Liver (tissue), 10 donors: ENCODE measurements at places on chromosomes 2 and 18. TPM values are rescaled to one million over a fixed set of nuclear protein-coding genes. Genes with fewer than 3 reads are reported as not detected.

- DNase-seq: no peak
These were observed 62.6 kb downstream of the PTPN2 start for GRCh38 chr18:12821408-12821807.

GRCh38 chr2:30675758-30676157 lies 131.5 kb downstream of the CAPN13 start:
- DNase-seq: peak; percentile 5

GORASP2 gene
- total RNA-seq: 12.5 TPM

GRCh38 chr2:234845602-234846590 lies 105.9 kb upstream of the SH3BP4 start:
- no peak for DNase-seq

OSGEPL1 gene
- total RNA-seq: 5.4 TPM

- DNase-seq: no peak
These were observed 43.6 kb downstream of the ERBB4 start for GRCh38 chr2:212495046-212495445.

DNA sequence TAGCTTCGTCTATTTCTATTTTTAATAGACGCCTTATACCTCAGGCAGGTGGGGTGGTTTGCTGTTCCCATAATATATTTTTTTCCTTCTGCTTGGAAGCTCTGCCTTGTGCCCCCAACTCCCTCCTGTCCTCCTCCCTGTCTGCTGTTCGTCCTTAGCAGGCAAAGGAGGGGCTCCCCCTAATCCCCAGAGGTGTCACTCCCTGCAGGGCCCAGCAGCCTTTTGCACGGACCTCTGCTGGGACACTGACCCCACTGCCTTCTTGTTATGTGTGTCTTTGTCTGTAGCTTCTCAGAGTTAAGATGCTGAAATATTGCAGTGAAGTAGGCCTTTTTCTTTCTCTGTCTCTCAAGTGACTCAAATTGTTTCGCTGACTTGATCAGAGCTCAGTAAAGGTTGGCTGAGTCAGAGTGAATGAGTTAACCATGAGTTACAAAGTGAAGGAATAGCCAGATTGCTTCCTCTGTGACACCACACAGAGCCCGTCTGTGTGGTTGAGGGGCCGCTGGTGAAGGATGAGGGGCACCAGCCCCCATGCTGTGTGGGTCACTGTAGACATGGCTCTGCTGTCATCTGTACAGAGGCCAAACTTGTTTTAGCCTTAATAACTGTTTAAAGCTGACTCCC lies 47.7 kb downstream of the PRKCE start:
- DNase-seq: no peak

DNA sequence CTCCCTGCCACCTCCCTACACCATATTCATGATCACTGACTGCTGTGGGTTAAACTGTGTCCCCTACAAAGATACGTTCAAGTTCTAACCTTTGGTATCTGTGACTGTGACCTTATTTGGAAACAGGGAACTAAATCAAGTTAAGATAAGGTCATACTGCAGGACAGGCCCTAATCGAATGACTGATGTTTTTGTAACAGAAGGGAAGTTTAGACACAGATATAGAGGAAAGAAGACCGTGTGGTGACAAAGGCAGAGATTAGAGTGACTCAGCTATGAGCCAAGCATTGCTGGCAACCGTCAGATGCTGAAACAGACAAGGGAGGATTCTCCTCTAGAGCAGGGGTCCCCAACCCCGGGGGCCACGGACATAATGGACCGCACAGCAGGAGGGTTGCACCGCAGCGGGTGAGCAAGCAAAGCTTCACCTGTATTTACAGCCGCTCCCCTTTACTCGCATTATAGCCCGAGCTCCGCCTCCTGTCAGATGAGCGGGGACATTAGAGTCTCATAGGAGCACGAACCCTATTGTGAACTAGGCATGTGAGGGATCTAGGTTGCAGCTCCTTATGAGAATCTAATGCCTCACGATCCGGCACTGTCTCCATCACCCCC lies 28.9 kb upstream of the RNF152 start:
- DNase-seq: no peak

NEB gene
- total RNA-seq: 6.4 TPM

GRCh38 chr2:85355073-85355410 lies 473 bp downstream of the ELMOD3 start:
- DNase-seq: no peak

- DNase-seq: no peak
These were observed 39.1 kb upstream of the LGALSL start for GRCh38 chr2:64414736-64415435.

COL4A3 gene
- total RNA-seq: 0.05 TPM

- no peak for DNase-seq
These were observed 60.4 kb downstream of the KIAA1328 start for GRCh38 chr18:36889321-36889720.

DNA sequence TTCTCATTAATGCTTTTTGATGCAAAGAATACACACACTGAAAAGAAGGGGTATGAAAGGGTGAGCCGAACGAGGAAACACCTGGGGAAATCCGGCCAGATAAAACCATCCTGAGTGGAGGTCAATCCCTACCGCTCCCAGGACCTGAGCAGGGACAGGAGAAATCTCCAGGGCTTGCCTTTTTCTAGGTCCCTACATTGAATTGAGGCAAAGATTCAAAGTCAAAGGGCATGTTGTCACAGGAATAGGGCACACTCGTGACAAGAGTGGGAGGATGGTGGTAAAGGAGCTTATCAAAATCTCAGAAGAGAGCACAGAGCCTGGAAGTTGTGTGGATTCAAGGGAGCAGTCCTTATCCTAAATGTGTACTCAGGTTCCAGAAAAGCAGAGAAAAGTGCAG lies 61.2 kb upstream of the ACKR3 start:
- no peak for DNase-seq

GRCh38 chr2:65370387-65371073 lies 61.9 kb downstream of the SPRED2 start:
- DNase-seq: no peak

DNA sequence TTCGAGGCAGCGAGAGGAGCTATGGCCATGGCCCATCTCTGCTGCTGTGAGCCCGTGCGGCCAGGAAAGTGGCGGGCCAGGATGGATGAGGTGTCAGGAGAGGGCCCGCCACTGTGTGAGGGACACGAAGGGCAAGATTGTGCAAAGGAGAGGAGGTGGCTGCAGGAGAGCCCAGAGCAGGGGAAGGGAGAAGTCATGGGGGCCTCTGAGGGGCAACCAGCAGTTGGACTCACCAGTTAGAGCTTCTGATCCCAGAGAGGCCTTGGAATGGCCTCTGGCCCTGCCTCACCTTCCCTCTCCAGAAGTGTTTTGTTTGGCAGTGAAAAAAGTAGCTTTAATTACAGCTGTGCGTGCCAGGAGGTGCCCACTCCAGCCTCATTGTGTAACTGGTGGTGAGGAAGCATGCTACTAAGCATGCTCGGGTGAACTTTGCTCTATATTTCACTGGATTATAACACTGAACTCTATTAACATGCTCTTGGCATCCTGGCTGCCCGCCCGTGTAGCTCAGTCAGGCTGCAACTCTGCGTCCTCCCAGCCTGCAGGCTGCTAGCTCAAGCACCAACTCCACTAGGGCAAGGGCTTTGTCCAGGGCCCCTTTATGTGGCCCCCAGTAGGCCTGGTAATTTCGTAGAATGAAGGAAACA lies 34.2 kb downstream of the IMPA2 start:
- no peak for DNase-seq

TBR1 gene
- under 0.01 TPM for total RNA-seq

IL1R2 gene
- 3.7 TPM for total RNA-seq

DNA sequence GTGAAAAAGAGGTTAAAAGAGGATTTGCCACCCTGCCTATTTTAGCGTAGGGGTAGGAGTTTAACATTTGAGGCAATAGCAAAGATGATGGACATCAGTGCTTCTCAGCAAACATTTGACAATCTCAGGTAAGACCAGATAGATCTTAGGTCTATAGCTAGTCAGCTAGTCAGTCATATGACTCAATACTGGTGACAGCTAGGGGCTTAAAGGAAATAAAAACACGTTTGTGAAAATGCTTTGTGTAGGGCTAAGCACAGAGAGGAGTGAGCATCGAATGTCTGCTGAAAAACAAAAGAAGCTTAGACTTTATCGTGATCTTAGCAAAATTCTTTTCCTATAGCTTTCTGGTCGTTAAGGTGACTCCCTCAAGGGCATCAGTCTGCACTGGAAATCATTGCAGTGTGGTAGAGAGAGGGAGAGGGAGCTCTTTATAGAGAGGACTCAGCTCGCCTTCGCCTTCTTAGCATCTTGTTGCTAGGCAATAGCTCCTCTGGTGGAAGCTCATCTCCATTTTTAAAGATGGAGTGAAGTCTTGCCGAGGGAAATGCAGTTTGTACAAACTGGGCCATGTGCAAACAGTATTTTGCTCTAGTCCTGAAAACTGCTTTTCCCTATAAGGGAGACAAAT lies 62.8 kb upstream of the SLC38A11 start:
- DNase-seq: no peak

DNA sequence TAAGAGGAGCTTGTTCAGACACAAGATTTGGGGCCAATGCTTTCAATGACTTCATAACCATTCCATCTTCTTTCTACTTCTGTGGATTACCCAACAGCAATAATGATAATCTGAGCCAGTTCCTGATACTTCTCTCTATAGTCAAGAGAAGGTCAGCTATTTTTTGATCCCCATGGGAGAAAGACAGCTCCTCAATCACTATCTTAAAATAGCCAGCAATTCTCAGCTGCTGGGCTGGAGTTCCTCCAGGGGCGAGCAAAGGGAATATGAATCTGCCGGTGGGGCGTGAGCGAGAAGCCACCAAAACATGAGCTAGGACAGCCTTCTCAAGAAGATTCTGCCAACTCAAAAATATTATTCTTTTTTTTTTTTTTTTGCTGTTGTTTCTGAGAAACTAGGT lies at the start of gene TMEM182:
TSS of gene TMEM182 (plus strand) at position 269 of the 400 bp plus-strand sequence. CDS start 187 bp downstream, outside the sequence.
- no peak for DNase-seq

GRCh38 chr2:24421668-24422067 lies 61.3 kb upstream of the ITSN2 start:
- peak; percentile 70 for DNase-seq

- DNase-seq: no peak
These were observed 35.9 kb upstream of the CCDC93 start for GRCh38 chr2:118049816-118050140.

DNA sequence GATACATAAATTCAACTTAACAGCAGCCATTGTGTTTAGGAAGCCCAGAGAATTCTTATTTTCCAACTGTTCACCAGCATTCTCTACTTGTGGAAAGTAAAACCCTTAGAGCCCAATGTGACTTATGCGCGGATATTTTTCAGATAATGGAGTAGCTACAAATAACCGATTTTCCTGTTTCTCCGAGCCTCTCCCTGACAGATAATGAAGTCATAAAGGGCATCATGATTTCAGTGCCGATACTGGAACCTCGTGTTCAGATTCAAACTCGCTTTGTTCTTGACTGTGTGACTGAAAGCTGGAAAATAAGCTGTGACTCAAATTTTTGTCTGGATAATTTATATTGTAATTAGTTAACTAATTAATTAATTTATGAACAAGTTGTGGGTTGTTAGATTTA lies 228.2 kb downstream of the VAPA start:
- no peak for DNase-seq

GRCh38 chr2:214217599-214217998 lies 193.3 kb upstream of the VWC2L start:
- DNase-seq: no peak

C1QL2 gene
- not detected for total RNA-seq

DNA sequence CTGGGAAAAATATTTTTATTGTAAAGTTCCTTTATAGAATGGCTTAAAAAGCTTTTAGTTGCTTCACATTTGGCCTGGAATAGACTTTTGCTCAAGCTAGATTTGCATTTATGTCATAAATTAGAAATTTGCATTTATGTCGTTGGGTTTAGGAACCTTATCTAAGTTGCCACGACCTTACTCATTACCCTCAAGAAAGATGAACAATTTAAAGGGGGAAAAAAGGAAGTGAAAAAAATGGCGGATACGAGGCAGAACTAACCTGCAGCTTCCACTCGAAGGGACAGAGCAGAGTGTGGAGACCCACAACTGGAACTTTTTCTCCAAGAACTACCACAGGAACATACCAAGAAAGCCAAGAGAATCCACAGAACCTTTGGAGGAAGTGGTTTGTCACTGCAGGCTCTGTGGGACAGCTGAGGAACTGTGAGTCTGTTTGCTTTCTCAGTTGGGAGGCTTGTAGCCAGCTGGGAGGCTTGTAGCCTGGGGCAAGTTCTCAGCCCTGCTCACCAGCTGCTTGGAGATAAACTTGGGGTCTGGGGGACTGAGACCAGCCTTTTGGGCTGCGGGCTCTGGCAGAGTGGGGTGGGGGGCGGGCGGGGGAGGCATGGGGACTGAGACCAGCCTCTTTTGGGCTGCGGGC lies 349.9 kb upstream of the MEIS1 start:
- DNase-seq: no peak

ANKRD29 gene
- total RNA-seq: 0.28 TPM

SOX11 gene
- total RNA-seq: 0.09 TPM

GRCh38 chr2:19893520-19894133 lies 8.2 kb downstream of the TTC32 start:
- DNase-seq: no peak

MARCHF4 gene
- total RNA-seq: not detected

GRCh38 chr2:165008730-165009315 lies 53.5 kb upstream of the SLC38A11 start:
- DNase-seq: no peak

GRCh38 chr2:154849482-154849881 lies 151.0 kb downstream of the KCNJ3 start:
- no peak for DNase-seq

LONRF2 gene
- 0.23 TPM for total RNA-seq

DNA sequence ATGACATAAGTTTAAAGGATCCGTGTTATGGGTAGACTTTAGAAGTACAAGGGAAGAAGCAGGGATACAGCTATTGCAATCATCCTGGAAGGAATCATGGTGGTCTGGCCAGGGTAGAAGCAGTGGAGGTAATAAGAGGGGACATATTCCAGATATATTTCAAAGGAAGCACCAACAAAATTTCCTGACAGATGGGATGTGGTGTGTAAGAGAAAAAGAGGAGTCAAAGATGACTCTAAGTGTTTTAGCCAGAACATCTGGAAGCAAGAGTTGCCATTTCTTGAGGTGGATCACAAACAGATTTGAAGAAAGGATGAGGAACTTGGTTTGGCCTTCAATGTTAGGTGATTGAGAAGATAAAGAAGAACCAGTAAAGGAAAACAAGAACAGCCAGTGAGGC lies 133.1 kb upstream of the CTAGE1 start:
- DNase-seq: no peak

ST8SIA3 gene
- total RNA-seq: 3.0 TPM

PSMD1 gene
- total RNA-seq: 64.9 TPM

CD207 gene
- total RNA-seq: not detected

TDRD15 gene
- 0.75 TPM for total RNA-seq

- DNase-seq: no peak
These were observed 10.5 kb downstream of the CHMP1B start for GRCh38 chr18:11861583-11862288.
